Foreskin fibroblast (primary cell): ENCODE measurements at places on chromosomes 11 and 22.

GRCh38 chr11:7272373-7272772 lies 20.7 kb downstream of the SYT9 start:
- DNase-seq = no peak

DNA sequence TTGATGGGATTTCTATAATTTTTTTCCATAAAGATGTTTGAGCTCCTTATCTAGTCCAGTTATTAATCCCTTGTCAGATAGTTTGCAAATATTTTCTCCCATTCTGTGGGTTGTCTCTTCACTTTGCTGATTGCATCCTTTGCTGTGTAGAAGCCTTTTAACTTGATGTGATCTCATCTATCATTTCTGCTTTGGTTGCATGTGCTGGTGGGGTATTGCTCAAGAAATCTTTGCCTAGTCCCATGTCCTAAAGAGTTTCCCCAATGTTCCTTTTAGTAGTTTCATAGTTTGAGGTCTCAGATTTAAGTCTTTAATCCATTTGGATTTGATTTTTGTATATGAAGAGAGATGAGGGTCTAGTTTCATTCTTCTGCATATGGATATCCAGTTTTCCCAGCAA lies 1.7 kb upstream of the IL2RB start:
- DNase-seq = no peak

DNA sequence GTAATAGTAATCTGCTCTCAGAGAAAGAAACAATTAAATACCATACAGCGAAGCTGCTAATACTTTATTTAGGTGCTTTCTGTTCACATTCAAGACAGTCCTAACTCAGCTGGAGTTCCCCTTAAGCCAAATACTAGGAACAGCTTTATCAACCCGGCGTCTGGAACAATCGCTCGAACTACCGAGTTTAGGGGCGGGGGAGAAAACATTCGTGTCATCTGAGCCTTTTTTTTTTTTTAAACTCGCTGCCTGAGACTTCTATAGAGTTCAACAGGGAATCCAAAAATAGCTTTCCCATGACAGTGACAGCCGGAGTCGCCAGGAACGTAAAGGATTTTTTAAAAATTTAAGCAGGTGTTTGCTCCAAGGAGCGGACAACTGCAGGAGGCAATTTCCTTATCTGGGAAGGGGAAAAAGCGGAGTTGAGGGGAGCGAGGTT lies 852 bp downstream of the TRAF6 start:
- no peak for DNase-seq

GRCh38 chr11:73420136-73420535 lies 43.9 kb downstream of the RELT start:
- DNase-seq = no peak

DNA sequence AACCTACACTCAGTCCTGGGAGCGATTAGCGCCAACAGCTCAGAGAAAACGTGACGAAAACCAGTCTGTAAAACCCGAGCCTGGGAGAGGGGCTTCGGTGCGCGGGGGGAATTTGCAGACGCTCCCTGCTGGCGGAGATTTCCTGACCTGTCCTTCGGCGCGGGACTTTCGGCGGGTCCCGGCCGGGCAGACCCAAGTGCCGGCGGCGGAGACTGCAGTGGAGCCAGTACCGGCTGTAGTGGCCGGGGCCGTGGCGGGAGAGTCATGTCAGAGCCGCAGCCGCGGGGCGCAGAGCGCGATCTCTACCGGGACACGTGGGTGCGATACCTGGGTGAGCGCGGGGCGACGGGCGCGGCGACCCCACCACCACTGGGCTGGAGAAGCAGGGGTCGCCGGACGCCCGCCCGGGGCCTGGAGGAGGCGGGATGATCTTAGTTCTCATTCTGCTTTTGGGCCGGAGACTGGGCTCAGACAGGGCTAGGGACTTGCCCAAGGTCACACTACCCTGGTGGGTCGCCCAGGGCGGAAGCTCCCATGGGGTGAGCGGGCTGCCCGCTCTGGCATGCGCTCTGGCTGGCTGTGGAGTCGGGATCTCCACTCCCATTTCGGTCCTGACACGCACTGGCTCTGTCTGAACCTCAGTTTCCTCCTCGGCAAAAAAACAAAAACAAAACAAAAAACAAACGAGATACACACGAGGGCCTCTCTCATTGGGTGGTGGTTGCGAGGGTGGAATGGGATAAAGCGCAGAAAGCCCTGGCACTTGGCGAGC lies at the start of gene MTFP1:
MTFP1 (plus strand) TSS at position 153 of the 772 bp plus-strand sequence; CDS start at position 265, 112 bp downstream.
- DNase-seq = peak; percentile 59

GRCh38 chr11:119776031-119776636 lies 47.1 kb upstream of the NECTIN1 start:
- DNase-seq = no peak

DNA sequence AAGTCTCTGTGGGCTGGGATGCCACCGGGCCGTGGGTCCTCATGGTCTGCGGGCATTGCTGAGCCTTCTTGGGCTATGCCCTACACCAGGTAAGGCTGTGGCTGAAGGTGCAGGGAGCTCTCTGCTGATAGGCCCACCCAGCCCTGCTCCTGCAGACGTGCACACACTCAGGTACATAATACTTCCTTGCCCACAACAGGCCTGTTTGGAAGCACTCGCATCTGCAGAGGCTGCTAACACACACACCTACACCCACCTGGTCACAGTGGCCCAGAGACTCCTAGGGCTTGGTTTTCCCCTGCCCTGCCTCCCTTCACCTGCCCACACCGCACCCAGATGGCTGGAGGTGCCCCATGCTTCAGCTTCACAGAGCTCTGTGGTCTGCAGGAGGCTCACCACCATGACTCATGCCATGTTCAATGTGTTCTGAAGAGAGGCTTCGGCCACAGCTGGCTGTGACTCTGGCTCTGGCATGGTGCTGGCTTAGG lies 72.8 kb upstream of the KCNQ1OT1 start:
- DNase-seq = peak; percentile 74

DNA sequence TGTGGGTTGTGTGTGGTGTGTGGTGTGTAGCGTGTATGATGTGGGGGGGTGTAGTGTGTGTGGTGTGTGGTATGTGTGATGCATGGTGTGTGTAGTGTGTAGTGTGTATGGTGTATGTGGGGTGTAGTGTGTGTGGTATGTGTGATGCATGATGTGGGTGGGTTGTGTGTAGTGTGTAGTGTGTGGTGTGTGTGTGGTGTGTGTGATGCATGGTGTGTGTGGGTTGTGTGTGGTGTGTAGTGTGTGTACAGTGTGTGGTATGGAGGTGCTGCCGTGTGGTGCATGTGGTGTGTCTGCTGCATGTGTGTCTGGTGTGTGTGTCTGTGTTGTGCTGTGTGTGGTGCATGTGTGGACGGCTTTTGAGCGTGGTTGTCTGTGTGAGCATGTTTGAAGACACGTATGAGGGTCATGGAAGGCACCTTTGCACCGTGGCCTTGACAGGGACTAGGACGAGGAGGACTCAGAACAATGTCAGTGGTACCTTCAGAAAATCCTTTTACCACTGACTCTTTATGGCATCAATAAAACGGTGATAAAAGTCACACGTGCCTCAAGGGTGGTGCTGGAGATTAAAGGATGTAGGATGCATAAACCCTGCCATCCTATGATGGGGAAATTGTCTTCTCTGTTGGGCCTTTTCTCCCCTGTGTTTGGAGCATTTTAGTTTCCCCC lies 328.7 kb upstream of the B3GAT1 start:
- no peak for DNase-seq

DNA sequence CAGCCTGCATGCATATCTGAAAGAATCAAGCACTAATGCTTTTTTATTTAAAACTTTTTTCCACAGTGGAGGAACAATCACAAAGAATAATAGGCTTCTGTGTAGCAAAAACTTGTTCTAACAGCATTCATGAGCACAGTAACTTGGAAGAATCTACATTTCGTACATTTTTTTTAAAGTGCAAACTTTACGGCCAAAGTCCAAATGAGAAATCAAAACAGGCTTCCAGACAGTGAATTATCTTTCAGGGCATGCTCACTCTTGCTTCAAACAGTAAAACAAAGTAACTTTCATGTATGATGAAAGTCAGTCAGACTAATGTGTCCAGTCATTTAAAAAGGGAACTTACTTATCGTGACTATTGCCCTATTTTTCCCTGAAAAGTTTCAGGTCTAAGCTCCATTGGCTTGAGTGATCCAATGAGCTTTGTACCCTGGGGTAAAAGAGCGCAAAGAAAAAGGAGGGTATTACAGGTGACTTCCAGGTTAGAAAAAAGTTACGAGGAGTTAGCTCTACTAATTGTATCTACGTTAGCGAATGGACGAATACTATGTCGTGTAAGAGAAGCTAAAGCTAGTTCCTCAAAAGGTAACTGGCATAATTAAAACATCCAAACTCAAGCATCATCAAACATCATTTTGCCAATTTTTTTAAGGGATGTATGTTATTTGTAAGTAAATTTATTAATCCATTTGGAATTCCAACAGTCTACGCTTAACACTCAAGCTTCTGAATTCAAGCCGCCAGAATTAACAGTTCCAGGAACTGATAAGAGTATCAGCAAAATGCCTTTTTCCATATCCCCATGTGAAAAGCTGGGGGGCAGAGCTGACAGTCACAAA lies 1.7 kb downstream of the PICALM start:
- DNase-seq = no peak

DNA sequence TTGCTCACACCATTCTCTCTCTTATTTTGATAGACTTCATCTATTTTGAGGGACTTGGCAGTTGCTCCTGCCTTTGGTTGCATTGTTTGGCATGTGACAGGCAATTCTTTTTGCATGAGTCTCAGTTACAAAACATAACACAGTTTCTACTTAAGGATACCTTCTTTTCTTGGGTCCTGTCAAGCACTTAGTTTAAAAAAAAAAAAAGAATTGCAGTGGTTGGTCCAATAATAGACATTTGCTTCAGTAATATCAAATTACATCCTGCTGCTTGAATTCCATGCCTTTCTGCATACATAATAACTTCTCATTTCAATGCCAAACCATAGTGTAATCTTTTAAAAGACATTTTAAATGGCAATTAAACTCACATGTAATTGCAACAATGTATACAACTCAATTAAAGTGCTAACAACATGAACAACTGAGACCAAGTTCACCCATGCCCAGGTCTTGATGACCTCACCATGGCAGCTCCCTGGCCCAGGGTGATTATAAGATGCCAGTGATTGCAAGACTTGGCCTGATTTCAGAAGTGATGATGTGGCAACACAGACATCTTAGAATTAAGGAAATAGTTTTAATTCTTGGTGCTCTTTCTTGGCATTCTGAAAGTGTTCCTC lies 32.2 kb upstream of the PLET1 start:
- peak; percentile 95 for DNase-seq

GRCh38 chr22:41498303-41498835 lies 29.5 kb downstream of the ACO2 start:
- DNase-seq = no peak

- peak; percentile 24 for DNase-seq
Measured at GRCh38 chr11:17887779-17888178, 125.1 kb downstream of the SERGEF start.

DNA sequence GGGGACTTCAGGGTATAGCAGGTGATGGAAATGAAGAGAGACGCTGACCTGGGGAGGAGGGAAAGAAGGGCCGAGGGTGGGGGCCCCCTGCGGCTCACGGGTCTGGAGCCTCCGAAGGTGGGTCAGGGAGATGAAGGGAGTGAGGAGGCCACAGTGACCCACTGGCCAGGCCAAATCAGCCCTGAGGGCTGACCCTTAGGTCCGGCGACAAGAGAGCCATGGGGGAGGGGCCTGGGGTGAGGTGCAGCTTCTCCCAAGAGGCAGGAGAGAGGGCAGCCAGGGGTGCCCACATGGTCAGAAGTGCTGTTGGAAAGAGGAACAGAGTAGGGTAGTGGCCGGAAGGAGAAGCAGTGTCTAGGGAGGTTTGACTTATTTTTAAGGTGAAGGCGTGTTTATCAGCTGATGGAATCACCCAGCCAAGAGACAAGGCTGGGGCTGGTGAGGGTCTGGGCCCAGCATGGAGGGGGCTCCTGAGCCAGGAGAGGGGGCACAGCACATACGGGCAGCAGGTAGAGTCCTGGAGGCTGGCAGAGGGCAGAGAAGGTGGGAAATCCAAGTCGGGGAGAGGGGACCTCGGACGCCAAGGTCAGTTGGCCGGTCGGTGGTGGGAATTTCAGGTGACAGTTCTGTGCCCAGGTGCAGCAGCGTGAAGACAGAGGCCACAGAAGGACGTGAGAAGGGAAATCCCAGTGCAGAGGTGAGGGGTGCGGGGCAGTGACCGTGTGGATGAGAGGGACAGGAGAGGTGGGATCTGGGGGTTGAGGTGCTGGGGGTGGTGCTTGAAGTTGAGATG lies 49.0 kb downstream of the LINC01488 start:
- DNase-seq = no peak

DNA sequence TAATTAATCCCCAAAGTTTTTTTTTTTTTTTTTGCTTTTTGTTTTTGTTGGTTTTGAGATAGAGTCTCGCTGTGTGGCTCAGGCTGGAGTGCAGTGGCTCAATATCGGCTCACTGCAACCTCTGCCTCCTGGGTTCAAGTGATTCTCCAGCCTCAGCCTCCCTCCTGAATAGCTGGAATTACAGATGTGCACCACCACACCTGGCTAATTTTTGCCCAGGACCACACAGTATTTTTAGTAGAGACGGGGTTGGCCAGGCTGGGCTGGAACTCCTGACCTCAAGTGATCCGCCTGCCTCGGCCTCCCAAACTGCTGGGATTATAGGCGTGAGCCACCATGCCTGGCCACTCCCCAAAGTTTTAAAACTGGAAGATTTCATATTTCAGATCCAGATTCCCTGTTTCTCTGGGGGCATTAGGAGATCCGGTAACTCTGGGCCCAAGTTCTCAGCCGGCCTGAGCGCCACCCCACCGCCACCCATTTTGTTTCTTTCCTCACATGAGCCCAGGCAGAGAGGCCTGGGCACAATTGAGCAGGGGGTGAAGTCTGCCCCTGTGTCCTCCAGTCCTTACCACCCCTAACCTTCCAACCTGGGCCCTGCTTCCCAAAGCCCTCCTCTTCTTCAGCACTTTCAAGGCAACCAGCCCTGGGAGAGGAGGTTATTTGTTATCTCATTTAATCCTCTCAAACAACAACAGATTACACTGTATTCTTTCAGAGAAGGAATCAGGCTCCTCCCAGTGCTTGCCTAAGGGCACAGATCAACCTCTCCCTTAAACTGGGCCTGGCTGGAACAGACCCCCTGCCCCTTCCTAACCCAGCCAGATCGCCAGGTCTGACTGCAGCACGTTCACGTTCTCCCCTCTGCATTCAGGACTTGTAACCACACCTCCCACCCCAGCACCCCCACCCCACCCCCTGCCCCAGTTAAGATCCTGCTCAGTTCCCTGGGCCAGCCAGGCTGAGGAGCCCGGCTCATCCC lies 1.9 kb upstream of the CSNK1E start:
- DNase-seq = no peak

DNA sequence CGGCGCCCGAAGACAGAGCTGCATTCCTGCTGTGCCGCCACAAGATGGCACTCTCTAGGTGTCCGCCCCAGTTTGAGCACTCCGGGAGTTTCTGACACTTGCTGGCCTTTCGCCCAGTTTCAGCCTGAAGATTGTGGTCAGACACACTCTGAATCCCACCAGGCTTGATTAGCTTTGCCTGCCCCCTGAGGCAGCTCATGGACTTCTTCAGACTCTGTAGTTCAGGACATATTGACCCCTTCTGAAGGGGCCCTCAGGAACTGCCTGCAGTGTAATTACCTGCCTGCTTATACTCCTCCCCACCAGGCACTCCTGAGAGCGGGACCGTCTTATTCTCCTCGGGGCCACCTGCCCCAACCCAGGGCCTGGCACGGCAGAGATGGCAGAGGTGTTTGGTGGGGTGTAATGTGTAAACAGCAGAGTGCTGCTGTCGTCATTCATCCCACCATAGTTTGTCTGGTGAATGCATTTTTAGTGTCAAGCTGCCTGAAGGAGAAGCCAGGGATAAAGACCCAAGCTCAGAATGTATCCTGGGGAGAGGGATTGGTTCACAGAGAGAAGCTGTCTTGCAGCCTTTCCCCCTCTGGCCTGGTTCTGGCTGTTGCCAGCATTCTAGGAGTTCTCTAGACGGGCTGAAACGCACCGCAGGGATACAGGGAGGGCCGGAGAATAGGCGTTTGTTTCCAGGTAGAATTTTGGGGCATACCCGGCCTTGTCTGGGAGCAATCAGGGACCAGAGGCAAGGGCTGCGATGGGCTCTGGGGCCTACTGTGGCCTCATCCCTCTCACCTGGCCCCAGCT lies 46.4 kb downstream of the EIF3F start:
- peak; percentile 63 for DNase-seq
